ENCODE measurements at places on chromosomes 11 and 22.

GRCh38 chr11:57444362-57445121, 15.8 kb upstream of the RTN4RL2 start:
- DNase-seq = no peak

GRCh38 chr22:35860837-35861236, 143.2 kb downstream of the APOL5 start:
- DNase-seq = no peak

- DNase-seq = peak; percentile 60
Observed at GRCh38 chr11:71342951-71343827, 90.8 kb upstream of the SHANK2 start.

GRCh38 chr11:125345421-125346178, 150.5 kb downstream of the FEZ1 start:
- peak; percentile 78 for DNase-seq

DNA sequence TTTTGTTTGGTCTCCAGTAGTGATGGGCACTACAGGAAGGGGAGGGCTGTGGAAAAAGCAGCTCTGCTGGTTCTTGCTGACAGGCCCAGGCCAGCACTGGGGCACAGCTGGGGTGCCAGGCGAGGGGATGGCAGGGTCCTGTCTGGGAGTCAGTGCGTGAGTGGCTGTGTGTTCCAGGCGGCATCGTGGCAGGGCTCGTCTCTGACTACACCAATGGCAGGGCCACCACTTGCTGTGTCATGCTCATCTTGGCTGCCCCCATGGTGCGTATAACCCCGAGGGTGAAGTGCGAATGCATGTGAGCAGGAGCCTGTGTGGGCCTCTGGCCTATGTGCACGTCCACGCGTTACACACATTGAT, 20.9 kb downstream of the SLC37A2 start:
- no peak for DNase-seq

DNA sequence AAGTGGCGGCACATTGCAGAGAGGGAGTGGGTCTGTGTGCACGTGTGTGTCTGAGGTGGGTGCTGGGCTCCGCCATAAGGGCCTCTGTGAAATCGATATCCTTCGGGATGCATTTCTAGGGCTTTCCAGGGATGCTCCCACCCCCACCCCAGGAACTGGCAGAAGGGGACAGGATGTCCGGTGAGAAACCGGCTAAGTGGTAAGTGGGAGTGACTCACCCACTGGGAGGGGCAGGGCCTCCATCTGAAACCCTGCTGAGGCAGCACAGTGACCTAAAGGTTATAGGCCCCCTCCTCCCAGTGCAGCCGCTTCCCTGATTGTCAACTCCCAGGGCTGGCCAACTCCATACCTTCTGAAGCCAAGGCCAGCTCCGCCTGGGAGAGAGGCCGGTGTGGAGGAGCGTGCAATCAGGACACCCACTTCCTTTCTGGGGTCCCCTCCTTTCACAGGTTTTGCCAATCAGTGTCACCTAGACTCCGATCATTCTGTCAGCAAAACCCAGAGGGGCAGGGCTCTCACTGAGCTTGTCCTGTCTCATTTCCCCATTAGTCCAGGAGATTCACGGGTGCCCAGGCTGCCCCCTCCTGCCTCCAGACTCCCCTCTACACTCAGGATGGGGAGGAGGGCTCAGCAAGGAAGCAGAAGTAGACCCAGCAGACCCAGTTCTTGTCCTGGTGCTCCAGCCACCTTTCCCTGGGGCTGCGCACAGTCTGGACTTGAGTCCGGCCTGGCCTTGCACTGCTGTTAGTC, 44.5 kb downstream of the NECTIN1 start:
- no peak for DNase-seq

DNA sequence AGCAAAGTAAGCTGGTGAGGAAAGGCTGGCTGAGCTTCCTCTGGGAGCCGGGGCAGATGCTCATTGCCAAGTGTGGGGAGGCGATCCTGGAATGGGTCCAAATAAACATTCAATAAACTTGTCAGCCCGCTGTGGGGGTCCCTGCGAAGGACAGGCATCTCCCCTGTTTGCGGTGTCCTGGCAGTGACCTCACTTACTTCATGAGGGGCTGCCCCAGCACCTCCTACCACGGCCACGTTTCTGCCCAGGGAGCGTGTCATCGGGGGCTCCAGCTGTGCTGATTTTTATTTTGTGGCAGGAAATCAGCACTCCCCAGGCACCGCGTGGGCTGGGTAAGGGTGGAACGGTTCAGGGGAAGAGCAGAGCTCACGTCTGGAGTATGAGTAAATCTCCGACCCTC, 493.9 kb upstream of the B3GAT1 start:
- DNase-seq = no peak

GRCh38 chr11:15976433-15977045, 379.8 kb downstream of the SOX6 start:
- no peak for DNase-seq

DNA sequence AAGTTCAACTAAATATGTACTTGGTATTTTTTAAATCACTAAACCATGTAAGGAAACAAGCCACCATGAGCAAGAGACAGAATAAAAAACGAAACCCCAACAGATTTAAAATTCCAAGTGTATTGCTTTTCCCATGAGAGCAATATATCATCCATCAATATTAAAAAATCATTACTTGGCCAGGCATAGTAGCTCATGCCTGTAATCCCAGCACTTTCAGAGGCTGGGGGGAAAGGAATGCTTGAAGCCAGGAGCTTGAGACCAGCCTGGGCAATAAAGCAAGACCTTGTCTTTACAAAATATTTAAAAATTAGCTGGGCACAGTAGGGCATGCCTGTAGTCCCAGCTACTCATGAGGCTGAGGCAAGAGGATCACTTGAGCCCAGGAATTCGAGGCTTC, 190.8 kb downstream of the TTC28 start:
- DNase-seq = no peak

GRCh38 chr11:5620651-5621521, 3.9 kb upstream of the TRIM34 start:
- DNase-seq = no peak

GRCh38 chr11:134554106-134554505, 142.1 kb upstream of the B3GAT1 start:
- DNase-seq = peak; percentile 66

DNA sequence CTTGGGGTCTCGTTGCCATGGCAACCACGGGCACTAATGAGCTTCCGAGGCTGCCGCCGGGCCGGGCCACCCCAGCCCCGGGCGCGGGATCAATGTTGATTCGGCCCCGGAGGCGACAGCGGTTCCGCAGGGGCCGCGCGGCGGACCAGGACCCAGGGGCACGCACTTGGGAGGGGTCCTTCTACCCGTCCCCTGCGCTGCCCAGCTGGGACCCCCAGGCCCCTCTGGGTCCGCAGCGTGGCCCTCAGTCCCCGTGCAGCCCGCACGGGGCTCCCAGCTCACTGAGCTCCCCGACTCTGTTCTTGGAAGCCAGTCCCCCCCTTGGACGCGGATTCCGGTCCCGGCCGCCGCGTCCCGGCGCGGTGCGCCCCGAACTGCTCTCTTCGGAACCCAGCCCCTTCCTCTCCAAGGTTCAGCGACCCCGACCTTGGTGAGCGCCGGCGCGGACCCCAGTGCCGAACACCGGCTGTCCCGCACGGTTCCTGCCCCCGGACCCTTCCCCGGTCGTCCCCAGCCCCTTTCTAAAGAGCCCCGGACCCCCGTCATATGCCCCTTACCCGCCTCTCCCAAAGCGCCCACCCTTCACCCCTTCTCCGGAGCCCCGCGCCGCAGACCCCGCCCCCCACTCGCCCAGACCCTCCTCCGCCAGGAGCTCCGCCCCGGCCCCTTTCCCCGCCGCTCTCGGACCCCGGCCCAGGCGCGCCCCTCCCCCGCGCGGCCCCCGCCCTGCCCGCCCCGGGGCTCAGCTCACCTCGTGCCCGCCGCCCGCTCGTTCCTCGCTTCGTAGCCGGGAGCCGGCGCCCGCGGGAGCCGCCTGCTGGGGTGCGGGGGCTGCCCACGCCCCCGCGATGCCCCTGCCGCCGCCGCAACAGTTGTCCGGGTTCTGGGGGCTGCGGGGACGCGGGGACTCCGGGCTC, 18.3 kb upstream of the SHISAL1 start:
- no peak for DNase-seq

- DNase-seq = no peak
Observed at GRCh38 chr11:15757048-15757698, 599.2 kb downstream of the SOX6 start.

- peak; percentile 41 for DNase-seq
Observed at GRCh38 chr11:65430406-65431217, 8.0 kb downstream of the NEAT1 start.

GRCh38 chr11:115710426-115710825, 206.2 kb upstream of the CADM1 start:
- DNase-seq = no peak

DNA sequence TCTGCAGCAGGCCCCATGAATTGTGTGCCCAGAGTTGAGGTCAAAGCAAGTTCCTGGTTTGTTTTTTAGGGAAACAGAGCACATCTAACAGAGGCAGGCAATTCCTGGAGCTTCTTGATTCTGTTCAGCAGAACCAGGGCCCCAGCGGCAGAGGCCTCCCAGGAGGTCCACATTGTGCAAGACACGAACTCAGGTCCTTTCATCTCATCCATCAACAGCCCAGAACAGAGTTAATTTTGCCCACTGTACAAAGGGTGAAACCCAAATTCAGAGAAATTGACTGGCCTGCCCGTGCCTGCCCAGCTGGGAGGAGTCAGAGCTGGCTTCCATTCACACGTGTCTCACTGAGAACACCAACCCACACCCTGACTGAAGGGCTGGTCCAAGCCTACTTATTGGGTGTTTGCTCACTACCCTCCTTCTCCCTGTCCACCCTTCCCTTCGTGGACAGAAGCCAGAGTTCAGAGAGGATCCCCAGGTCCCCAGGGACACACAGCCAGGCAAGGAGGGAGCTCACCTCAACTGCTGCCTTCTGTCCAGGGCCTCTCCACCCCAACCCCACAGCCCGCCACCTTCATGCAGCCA, 607.1 kb downstream of the TBC1D22A start:
- peak; percentile 8 for DNase-seq

GRCh38 chr11:45554230-45554967, 111.0 kb downstream of the CHST1 start:
- DNase-seq = no peak

- DNase-seq = no peak
Observed at GRCh38 chr11:67438158-67438902, 848 bp upstream of the PTPRCAP start.

- DNase-seq = peak; percentile 94
Observed at GRCh38 chr11:83193315-83194280, at the start of gene ANKRD42. Gene ANKRD42 (plus strand): TSS chr11:83193712. CDS start chr11:83194671, 959 bp downstream.

All from left lobe of liver (tissue), 2 donors.